ENCODE measurements at places on chromosomes 1 and 21. TPM values are rescaled to one million over a fixed set of nuclear protein-coding genes. Genes with fewer than 3 reads are reported as not detected.
A peak's percentile ranks its signal among the peaks of the same experiment; 100 is the strongest.

Gene CRNN
- not detected for total RNA-seq

Gene SERTAD4
- 2.7 TPM for total RNA-seq

Gene PMF1
- total RNA-seq = 64.4 TPM

Gene CRP
- total RNA-seq = not detected

DNA sequence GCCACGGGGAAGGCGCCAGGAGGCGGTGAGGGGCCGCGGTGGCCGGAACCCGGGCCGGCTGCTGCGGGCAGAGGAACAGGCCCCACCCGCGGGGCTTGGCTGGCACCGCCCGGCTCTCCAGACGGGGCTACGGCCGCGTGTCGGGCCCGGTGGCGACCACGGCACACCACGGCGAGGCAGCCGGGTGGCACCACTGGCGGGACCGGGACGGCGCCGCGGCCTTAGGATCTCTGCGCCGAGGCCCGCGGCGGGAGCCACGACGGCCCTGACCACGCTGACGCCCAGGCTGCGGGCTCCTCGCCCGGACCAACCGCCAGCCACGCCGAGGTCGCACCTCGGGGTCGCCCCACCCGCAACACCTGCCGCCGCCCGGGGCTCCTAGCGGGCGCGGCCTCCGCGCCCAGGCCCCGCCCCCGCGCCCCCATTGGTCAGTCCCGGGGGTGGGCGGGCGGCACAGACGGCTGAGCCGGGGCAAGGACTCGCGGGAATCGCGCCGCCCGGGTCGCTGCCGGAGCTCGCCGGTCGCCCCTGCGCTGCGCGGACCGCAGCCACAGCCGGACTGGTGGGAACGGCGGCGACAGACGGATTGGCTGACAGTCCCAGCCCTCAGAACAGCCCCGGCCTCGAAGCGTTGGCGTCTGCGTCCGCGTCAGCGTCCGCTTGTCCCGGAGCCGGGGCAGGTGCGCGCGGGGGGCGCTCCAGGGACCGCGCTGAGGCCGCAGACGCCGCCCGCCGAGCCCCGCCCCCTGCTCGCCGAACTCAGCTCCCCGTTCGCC is at the start of gene BMP8A:
Gene BMP8A (plus strand): TSS at position 491 of the 776 bp plus-strand sequence. CDS start 356 bp downstream, outside the sequence.
- peak; percentile 19 for DNase-seq

DNA sequence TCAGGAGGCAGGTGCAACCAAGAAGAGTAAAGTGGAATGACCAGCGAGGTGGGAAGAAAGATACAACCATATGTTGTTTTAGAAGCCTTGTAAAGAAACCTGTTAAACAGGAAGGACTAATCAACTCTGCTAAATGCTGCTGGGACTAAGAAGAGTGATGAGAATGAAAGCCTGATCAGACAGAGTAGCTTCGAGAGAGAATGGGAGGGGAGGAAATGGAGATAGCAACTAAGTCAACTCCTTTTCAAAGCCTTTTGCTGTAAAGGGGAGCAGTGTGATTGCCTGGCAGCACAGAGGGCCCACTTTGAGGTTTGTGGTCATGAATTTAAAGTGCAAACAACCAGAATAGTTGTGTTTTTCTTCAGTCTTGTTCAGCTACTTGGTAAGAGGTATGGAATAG is 31.4 kb downstream of the SLC30A7 start:
- DNase-seq = no peak

DNA sequence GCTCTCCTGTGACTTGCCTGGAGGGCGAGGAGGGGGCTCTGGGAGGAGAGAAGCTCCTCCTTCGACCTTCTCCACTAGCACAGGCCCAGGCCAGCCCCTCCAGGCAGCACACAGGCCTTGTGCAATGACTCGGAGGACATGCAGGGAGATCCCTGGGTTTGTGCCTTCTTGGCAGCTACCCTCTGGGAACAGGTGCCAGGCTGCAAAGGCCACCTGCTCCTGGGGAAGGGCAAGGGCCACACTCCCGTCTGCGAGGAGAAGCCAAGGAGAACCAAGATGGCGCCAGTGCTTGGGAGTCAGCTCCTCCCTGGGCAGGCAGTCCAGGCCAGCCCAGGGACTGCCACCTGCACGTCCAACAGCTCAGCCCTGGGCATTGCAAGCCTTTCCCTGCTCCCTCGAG is 15.3 kb downstream of the CASZ1 start:
- no peak for DNase-seq

GRCh38 chr1:230185076-230186001 is 118.3 kb downstream of the GALNT2 start:
- no peak for DNase-seq

DNA sequence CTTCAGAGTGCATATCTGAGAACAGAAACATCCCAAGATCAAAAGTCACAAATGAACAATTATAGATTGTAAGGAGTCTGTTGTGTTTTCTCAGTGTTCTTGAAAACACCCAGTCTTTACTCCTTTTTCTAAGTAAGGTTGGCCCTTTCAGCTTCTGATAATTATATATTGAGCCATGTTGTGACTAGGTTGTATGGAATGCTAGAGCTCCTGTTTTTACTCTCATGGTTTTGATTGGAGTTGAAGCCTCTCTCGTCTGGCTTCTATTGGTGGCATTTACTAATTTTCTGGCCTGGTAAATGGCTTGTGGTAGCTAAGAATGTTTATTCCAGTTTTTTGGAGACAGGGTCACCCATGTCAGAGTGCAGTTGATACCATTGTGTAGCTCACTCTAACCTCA is 84.7 kb downstream of the NDUFS5 start:
- no peak for DNase-seq

- no peak for DNase-seq
Measured at GRCh38 chr1:158932171-158932570, 819 bp downstream of the PYHIN1 start.

Data from SK-MEL-5 (cell line).